ENCODE measurements at places on chromosomes 6 and 20.

GRCh38 chr6:151592449-151593159 is 98.8 kb downstream of the CCDC170 start:
- DNase-seq: no peak

GRCh38 chr20:16821211-16822089 is 73.3 kb downstream of the OTOR start:
- no peak for DNase-seq

DNA sequence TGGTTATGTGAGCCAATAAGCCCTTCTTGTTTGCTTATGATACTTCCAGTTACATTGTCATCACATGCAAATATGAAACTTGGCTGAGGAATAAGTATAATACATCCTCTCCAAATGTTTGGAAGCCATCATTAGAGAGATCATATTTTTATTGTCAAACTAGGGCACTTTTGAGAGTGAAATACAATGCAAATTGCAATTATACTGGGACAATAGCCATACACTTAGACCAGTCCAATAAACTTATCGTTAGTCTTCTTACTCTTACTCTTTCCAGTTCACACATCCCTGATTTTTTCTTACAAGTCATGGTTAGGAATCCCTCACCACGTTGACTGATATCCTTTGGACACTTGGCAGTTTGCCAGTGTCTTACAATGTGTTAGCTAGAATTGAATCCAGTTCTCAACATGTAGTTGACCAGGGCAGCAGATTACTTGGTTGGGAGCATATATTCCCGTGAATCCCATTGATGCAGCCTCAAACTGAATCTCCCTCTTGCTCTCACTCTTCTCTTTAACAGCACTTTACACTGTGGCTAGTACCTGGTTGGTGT is 519.7 kb upstream of the ID4 start:
- no peak for DNase-seq

DNA sequence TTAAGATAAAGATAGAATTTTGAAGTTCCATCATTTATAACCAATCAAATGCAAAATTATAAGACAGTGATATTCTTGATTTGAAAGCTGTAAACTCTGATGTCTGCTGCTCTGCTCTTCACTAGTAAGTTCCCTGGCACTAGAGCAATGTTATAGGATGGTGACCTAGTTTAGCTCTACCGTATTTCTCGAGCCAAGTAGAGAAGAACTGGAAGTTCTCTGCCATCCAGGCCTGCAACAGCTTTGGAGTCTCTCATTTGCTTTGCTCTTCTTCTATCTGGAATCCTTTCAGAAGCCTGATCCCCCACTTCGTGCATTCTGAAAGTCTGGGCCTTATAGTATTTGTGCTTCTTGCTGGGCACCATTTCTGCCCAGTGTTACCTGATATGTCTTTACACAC is 100.3 kb downstream of the PLCB1 start:
- DNase-seq: no peak

DNA sequence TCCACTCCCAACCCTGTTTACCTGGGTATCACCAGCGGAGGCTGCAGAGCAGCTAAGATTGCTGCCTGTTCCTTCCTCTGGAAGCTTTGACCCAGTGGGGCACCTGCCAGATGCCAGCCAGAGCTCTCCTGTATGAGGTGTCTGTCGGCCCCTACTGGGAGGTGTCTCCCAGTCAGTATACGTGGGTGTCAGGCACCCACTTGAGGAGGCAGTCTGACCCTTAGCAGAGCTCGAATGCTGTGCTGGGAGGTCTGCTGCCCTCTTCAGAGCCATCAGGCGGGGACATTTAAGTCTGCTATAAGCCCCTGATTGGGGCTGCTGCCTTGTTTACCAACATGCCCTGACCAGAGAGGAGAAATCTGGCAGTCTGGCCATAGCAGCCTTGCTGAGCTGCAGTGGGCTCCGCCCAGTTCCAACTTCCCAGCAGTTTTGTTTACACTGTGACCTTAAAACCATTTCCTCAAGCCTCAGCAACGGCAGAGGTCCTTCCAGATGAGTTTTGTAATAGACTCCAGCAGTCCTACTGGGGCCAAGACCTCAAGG is 2.8 kb downstream of the RAET1E start:
- no peak for DNase-seq

DNA sequence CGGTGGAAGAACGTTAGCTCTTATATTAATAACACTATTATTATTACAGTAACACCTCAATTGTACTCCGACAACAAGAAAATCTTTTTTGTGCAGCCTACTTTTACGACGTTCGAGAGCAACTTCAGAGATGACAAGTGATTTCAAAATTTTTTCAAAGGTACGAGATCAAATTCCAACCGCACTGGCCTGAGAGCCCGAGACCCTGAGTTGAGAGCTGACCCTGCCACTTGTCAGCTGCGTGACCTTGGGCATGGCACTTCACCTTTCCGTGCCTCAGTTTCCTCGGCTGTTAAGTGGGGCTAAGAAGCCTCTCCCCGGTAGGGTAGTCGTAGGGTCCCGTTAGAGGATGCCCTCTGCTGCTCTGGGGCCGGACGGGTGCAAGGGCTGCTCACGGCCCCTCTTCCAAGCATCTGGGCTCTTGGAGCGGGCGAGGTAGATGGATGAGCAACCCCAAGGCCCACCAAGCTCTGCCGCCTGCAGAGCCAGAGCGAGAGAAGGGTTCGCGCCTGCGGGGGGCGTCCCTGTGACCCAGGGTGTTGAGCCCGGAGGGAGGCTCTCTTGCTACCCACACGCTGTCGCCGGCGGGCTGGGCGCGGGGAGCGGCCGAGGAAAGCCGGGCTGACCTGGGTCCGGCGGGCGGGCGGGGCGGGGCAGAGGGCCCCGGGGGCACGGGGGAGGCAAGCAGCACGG is 510 bp downstream of the NDRG3 start:
- peak; percentile 67 for DNase-seq

GRCh38 chr6:43931201-43931600 is 161.2 kb downstream of the VEGFA start:
- peak; percentile 35 for DNase-seq

DNA sequence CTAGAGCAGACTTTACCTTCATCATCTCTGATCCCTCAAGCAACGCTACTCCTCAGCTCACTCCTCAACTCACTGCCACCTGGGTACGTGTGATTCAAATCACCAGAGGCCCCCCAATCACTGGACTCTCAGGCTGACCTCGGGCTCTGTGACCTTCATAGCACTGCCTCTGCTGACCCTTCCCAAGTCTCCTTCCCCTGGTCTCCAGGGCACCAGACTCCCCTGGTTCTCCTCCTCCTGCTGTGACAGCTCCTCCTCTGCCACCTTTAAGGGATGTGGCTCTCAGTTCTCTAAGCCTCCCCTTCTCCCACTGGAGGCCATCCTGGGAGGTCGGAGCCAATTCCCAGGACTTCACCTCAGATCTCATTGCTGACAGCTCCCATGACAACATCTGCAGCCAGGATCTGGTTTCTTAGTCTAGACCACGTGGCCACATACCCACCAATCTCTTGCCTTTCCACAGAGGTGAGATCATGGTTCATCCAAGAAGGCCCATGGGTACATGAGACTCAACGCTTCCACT is 90.4 kb downstream of the NFATC2 start:
- no peak for DNase-seq

- DNase-seq: no peak
These were observed 191.7 kb downstream of the LY86 start for GRCh38 chr6:6780231-6780630.

DNA sequence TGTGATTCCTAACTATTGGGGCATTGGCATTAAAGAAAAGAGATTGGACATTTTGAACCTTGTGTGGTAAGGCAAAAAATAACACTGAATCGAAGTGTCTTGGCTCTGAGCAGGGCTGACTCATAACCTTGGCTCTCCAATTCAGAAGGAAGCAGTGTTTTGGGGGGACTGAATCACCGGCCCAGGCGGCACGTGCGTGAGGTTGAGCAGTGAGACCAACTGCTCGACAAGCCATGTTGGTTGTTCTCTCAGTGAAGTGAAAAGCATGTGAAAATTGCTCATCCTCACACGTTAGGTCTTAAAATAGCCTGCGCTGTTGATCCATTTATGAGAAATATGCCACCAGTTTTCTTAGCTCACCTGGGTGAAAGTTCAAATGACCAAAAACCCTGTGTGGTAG is 137.8 kb upstream of the SPACA1 start:
- DNase-seq: no peak

GRCh38 chr6:122821095-122821494 is 32.0 kb downstream of the SMPDL3A start:
- DNase-seq: no peak

DNA sequence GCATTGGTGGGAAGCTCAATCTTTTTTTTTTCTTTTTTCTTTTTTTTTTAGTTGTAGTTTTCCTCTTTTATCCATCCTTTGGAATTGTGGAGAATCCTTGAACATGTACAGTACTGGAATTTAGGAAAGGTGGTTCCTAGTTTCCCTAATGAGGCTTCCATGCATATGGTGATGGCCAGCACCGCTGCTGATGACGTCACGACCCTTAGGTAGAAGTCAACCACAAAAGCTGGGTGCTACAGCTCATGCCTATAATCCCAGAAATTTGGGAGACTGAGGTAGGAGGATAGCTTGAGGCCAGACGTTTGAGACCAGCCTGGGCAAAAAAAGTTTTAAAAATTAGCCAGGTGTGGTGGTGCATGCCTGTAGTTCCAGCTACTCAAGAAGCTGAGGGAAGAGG is 79.3 kb upstream of the SOX4 start:
- no peak for DNase-seq

DNA sequence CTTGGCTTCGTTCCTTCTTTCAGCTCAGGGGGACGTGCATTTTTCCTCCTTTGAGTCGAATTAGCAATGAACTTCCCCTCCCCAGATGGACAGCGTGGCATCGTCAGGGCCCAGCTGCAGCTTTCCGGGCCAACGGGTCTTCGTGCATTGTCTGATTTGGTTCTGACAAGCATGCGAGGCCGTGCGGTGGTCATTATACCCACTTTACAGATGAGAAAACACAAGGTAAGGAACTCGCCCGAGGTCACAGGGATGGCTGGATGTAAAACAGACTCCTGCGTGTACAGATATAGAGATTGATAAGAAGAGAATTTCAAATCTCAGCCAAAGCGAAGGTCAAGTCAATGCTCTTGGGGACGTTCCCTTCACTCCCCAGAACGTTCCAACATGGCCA is 187.6 kb upstream of the SULF2 start:
- peak; percentile 6 for DNase-seq

DNA sequence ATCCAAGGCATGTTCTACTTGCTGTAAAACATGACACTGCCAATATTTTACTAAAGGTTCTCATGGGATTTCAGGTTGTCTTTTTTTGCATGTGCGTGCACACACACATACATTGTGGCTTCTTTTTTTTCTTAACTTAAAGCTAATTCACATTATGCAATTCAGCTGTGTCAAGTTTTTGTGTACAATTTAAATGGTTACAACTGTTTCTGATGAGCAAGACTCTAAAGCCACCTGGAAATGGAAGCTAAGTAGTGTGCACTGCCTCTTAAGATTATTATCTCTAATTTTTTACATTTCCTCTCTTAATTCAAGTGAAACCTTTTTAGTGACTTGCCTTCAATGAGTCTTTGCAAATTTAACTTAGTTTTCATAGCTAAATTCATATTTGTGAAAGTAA is 75.3 kb downstream of the TULP4 start:
- DNase-seq: no peak

DNA sequence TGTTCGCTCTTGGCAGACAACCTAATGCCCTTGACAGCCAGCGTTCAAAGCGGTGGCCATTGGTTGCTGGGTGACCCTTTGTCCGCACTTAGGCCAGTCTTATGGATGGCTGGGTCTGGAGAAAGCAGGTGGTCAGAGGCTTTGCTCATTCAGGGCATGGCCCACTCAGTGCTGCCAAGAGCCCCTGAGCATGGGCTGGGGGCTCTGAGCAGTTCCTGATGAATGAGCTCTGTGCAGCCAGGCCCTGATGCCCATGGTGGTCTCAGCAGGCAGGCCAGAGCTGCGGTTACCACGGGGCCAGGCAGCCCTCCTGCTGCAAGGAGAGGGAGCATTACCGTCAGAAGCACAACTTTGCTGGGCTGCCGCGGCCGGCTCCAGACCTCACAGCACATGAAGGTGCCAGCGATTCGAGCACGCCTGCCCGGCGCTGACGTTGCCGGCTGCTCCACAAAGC is 36.3 kb downstream of the CDH4 start:
- DNase-seq: no peak

- peak; percentile 58 for DNase-seq
These were observed 33.2 kb downstream of the ADA start for GRCh38 chr20:44618318-44618731.

DNA sequence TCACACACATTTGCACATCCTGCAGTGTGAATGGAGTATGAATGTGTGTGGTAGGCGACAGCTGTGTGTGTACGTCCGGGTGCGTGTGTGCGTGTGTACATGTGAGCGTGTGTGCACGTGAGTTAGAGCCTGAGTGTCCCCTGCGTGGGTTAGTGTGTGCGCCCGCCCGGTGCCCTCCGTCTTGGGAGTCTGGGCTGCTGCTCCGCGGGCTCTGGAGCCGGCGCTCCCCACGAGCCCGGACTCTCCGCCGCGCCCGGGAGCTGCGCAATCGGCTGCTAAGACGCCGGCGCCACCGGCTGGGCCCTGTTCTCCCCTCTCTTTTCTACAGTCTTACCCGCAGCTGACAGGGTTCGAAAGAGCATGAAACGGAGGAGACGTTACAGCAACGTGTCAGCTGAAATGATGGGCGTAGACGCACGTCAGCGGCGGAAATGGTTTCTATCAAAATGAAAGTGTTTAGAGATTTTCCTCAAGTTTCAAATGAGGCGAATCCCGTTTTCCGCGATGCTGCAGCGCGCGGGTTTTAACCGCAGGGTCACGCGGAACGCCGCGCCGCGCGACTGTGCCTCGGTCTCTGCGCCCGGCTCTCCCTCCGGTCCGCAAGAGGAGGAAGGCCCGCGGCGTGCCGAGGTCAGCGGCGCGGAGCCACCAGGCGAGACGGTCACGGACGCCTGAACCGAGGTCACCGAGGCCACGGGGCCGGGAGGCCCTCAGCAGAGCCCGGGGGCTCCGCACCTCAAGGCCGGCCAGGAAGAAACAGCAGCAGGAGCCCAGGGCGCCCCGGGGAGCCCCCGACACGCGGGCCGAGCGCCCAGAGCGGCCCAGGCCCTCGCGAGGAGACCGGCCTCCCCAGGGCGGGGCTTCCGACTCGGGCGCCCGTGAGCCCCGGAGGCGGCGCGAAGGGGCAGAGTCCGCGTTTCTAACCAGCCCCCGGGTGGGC is 95.3 kb upstream of the BHLHE23 start:
- peak; percentile 65 for DNase-seq

GRCh38 chr6:93243231-93243778 is 176.1 kb downstream of the EPHA7 start:
- DNase-seq: no peak

GRCh38 chr20:19633985-19634384 is 124.1 kb upstream of the RIN2 start:
- DNase-seq: no peak

DNA sequence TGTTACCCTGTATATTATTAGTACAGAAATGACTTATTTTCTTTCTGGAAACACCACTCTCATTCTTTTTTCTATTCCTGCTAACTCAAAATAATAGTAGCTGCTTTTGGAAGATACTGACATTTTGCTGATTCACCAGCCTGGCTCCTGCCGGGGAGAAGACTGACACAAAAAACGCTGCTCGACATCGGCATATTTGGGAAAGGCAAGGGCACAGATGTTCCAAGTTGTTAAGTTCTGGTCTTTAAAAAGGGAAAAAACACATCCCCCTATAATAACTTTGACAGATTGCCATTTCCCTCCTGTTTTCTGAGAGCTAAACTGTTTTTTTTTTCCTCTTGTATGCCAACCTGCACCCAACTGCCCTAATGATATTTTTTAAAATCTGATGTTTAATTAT is 55.4 kb downstream of the CTNNBL1 start:
- DNase-seq: no peak
